ENCODE measurements at places on chromosomes 13 and 19.

DNA sequence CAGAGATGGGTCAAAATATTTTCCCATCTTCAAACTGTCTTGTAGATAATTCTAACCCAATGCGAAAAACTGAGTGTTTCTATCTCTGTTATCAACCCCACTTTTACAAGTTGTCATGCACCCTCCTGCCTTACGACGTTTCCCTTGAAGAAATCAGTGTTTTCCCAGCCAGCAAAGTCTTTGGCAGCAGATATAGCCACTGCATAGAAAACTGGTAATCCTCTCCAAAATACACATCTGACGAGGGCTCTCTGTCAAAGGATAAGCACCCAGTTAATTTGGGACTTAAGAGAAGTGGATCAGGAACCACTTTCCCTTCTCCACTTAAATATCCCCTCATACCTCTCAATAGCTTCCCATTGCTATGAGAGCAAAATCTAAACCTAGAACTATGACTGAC lies 351.9 kb upstream of the MIR17HG start:
- DNase-seq = no peak

GRCh38 chr19:32339988-32340874 lies 5.2 kb upstream of the ZNF507 start:
- DNase-seq = no peak

DNA sequence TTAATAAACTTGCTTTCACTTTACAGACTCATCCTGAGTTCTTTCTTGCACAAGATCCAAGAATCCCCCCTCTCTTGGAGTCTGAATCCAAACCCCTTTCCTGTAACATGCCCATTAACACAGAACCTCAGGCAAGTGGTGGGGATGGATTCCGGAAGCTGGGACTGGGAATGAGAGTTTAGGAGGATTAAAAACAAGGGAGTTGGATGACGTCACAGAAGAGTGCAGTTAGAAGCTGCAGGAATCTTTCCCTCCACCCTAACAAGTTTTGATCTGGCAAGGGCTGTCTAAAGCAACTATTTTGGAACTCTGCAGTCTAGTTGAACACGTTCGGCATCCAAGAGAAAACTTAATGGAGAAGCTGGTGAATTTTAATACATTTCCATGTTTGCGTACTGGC lies 48.2 kb upstream of the PEPD start:
- no peak for DNase-seq

DNA sequence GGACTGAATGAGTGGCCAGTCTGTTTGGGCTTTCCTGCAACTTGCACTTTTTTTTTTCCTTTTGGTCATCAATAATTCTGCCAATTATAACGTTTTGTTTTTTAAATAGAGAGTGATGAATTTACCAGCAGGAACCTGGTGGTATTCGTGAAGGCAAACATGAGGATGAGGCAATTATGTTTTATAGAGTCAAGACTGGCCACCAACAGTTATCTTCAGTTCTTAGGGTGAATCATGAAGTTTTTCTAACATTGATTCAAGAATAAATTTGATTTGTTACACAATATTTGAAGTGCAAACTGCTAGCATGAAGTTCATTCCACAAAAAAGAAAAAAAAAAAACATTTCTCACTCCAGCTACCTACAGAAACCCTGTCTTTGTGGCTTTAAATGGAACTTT lies 244.5 kb downstream of the SPRY2 start:
- DNase-seq = no peak

DNA sequence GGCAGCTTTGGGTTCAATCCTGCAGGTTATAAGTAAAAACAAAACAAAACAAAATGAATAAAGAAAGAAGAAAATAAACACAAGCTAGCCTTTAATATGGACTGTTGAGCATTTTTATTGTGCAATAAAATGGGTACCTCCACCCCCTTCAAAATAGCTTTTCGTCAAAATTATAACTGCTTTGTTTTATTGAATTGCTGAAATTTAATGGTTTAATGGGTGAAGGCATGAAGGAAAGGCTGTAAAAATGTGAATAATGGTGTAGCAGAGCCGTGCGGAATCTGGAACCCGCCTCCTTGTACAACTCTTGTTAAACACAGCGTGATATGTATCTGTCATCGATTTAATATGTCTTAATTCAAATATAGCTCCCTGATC lies 2.2 kb upstream of the ZIC5 start:
- DNase-seq = no peak

DNA sequence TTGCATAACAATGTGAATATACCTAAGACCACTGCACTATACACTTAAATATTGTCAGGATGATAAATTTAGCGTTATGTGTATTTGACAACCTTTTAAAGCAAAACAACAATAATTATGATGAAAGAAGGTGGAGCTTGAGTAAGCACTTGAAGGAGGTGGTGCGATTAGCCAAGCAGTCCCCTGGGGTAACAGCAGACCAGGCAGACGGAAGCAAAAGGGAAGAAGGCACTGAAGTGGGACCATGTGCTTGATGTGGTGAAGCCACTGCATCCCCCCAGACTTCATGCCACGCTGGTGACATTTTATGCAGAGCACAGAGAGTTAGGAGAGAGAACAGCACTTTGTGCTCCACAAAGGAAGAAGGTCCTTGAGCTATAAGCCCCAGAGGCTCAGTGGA lies 58.3 kb upstream of the ZNF507 start:
- no peak for DNase-seq

- DNase-seq = peak; percentile 14
Measured at GRCh38 chr13:75217949-75218348, 264.0 kb downstream of the TBC1D4 start.

DNA sequence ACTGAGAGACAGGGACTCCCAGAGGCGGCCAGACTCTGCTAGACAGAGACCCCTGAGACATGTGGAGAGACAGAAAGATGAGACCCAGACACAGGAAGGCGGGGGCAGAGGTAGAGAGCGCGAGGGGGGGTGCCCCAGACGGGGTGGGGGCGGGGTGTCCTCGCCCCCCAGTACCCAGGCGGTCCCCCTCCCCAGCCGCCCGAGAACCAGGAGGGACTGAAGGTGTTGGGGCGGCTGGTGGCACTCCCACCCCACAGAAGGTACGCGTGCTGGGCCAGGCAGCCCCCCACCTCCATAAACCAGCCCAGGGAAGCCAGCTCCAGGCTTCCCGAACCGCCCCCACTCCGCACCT lies 336 bp downstream of the SLC8A2 start:
- DNase-seq = no peak

GRCh38 chr13:91351123-91351522 lies 3.6 kb downstream of the MIR17HG start:
- DNase-seq = no peak

GRCh38 chr19:3387645-3388589 lies 21.5 kb downstream of the NFIC start:
- DNase-seq = no peak

GRCh38 chr13:84999252-84999651 lies 800.0 kb downstream of the SLITRK6 start:
- DNase-seq = no peak

DNA sequence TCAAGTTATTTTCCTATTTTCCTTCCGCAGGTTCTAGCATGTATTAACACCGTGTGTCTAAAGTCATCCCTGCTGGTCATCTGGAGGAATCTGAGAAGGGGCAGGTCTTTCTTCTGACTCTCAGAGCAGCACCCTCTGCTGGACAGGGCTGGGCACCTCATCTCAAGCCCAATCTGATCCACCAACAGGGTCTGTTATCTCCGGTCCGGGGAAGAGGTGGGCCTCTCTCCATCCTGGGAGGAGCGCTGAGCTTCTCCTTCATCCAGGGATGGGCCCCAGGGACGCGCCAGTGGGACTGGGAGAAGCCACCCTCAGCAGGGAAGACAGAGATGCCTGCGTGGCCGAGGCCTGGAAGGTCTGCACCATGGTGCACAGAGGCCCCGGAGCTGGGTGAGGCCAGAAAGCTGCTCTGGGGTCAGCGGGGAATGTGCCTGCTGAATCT lies 26.0 kb upstream of the ZNF331 start:
- DNase-seq = peak; percentile 54

- no peak for DNase-seq
Measured at GRCh38 chr19:43469160-43469480, 3.7 kb upstream of the LYPD3 start.

DNA sequence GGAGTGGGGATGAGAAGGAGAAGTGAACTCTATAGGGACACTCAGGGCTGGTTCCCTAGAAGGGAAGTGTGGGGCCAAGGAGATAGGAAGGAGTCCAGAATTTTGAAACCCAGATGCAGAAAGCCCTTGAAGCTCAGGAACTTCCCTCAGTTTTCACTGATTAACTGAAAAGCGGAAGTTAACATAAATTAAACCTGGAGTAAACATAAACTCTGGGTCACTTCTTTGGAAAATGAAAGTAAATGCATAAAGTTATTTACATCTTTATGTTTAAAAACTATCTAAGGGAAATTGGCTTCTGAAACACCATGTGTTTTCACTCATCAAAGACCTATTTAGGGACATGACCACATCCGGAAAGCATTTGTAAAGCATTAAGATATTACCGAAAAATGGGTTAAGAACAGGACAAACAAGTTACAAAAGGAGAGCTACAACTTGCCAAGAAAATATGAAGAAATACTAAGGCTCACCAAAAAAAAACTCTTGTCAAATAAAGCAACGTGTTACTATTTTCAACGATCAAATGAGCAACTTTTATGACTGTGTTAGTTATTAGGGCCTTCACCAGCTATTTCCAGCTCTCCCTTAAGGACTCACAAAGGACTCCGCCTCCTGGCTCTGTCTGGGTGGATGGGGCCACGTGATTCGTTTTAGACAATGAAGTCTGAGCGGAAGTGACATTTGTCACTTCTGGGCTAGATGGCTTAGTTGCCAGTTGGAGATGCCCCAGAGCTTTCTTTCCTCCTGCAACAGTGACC lies 439.1 kb upstream of the ZNF507 start:
- DNase-seq = no peak

GRCh38 chr19:30557927-30558557 lies 185.9 kb downstream of the ZNF536 start:
- DNase-seq = no peak

DNA sequence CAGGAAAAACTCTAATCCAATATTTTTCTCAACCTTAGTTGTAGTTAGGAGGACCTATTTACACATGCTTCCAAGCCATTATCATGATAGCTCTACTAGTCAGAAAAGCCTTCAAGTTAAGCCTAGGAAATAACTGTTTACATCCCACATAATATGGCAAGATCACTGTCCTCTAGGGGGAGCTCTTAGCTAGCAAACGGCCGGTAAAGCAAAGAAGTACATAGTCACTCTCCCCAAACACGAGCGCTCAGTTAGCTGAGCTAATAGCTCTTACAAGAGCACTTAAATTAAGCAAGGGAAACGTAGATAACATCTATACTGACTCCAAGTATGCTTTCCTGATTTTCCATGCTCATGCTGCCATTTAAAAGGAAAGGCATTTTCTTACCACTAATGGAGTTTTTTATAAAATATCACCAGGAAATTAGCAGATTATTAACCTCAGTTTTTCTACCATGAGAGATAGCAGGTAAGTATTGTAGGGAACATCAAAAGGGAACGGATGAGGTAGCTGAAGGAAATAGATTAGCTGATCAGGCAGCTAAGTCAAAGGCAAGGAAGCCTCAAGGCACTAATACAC lies 100.6 kb upstream of the PABPC3 start:
- DNase-seq = peak; percentile 37

DNA sequence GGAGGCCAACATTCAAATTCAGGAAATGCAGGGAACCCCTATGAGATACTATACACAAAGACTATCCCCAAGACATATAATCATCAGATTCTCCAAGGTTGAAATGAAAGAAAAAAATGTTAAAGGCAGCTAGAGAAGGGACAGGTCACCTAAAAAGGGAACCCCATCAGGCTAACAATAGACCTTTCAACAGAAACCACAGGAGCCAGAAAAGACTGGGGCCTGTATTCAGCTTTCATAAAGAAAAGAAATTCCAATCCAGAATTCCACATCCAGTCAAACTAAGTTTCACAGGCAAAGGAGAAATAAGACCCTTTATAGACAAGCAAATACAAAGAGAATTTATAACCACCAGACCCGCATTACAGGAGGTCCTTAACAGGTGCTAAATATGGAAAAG lies 1703.6 kb upstream of the PRR20A start:
- DNase-seq = no peak

DNA sequence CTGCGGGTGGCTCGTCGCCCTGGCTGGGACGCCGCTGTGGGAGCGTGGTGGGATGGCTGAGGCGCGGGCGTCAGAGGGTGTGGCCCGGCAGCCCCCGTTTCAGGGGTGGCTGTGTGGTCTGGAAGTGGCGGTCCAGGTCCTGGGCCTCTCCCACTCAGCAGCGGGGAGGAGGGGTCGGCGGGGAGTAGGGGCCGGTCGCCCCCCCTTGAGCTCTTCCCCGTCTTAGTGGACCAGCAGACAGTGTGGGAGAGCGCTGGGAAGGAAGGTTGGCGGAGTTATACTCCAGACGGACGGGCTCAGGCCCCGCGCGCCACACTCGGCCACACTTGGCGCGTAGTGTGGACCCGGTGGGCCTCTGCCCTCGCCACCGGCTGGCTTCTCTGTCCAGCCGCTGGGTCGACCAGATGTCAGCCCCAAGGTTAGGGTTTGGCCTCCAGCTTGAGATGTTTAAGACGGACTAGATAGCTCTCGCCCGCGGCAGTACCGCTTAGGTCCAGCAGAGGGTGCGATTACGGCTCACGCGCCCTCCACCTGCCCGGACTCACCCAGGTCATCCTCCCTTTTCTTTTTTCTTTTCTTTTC lies 21.7 kb upstream of the ZNF429 start:
- DNase-seq = no peak

GRCh38 chr13:25973576-25973975 lies 78.2 kb downstream of the SHISA2 start:
- no peak for DNase-seq

Measured in HTR-8/SVneo (cell line).